Activated T-cell treated with anti-CD3 and anti-CD28 coated beads for 1 hour (primary cell): ENCODE measurements at places on chromosomes 4 and X.

- no peak for DNase-seq
Measured at GRCh38 chrX:115588179-115588578, 27.2 kb downstream of the PLS3 start.

- DNase-seq = no peak
Measured at GRCh38 chr4:91288702-91289311, 1015.0 kb upstream of the GRID2 start.

- DNase-seq = no peak
Measured at GRCh38 chrX:71228063-71228642, 5.1 kb downstream of the GJB1 start.

DNA sequence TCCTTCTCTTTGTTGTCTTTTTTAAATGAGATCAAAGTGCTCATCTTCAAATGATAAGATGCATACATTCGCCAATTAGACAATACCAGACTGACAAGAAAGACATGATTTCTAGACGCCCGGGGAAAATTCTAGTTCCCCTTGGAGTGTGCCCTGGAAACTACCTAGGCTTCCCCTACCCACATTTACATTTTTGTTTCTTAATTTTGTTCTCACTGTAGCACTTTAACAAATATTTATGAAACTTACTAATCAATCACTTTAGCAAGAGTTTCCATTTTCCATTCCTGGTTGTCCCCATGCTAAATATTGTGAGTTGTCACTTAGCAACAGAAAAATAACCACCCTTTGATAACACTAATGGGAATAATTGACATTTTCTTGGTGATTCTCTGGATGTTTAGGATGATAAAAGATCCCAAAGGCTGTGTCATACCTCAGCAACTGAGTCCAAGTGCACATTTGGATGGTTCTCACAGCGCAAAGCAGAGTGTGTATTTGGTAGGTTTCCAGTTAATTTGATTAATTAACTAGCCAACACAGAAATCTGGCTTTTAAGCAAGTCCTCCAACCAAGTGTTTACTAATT, 69.6 kb downstream of the FGFBP1 start:
- DNase-seq = no peak
